ENCODE measurements at places on chromosomes 11 and 22.

- no peak for DNase-seq
These were observed 4.3 kb upstream of the ZC3H7B start for GRCh38 chr22:41296826-41297667.

GRCh38 chr11:69899957-69900821 lies 81.0 kb upstream of the FGF3 start:
- DNase-seq = no peak

DNA sequence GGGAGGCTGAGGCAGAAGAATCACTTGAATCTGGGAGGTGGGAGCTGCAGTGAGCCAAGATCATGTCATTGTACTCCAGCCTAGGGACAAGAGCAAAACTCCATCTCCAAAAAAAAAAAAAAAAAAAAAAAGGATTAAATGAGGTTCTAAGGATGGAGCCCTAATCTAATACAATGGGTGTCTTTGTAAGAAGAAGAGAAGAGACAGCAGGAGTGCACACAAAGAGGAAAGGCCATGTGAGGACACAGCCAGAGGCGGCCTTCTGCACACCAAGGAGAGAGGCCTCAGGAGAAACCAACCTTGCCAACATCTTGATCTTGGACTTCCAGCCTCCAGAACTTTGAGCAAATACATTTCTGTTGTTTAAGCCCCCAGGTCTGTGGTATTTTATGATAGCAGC lies 66.6 kb upstream of the CECR2 start:
- DNase-seq = no peak

DNA sequence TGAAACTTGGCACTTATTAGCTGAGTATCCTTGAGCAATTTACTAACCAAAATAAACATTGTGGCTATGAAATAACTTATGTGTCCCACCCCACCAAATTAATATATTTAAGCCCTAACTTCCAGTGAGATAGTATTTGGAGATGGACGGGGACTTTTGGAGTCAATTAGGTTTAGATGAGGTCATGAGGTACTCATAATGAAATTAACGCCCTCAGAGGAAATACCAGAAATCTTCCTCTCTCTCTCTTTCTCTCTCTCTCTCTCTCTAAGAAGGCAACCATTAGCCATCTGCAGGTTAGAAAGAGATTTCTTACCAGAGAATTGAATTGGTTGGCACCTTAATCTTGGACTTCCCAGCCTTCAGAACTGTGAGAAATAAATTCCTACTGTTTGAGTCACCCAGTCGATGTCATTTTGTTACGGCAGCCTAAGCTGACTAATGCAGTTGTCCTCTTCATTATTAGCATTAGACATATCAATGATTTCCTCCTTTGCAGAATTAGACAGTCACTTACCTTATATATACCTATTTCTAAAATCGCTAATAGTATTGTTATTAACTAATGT lies 1284.0 kb downstream of the FAM181B start:
- no peak for DNase-seq

- no peak for DNase-seq
These were observed 717.9 kb downstream of the OPCML start for GRCh38 chr11:132814410-132814809.

DNA sequence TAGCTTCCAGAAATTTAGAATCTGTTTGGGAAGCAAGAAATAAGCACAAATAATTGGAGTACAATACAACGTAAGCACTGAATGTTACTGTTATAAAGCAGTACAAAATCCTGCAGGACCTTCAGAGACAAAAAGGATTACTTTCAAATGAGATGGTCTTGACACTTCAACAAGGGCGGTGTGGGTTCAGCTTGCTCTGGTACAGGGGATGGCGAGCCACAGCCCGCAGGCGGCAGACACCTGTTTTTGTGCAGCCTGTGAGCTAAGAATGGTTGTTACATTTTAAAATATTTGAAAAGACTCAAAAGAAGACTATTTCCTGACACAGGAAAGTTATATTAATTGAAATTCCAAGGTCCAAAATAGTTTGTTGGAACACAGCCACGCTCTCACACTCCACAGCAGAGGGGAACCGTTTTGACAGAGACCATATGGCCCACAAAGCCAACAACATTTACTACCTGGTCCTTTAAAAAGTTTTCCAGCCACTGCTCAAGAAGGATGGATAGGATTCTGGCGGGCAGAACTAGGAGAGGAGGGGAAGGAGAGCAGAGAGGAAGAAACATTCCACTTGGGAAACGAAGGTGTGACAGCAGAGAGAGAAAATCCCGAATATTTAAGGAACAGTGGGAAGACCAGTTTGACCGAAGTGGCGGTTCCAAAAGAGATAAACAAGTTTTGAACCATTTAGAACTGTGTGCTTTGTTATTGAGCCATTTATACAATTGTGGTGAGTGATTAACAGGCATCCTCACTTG lies 6.3 kb downstream of the PRDM10 start:
- DNase-seq = no peak

DNA sequence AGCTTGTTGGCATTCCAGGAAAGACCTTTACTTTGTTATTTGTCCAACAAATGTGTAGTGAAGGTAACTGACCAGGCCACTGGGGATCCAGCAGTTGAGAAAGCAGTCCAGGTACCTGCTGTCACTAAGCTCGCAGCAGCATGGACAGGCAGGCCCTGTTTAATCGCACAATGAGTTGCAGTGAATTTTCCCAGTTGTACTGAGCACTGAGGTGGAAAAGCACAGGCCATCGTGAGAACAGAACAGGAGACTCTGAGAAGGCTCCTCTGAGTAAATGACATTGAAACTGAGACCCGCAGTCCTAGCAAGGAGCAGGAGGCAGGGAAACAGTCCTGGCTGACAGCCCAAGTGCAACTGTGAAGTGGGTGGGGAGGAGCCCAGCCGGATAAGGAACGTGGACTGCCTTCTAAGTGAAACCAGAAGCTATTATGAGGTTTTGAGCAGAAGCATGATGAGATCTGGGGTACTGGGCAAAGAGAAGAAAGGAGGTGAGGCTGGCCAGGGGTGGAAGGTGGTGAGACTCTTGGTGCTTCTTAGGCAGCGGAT lies 39.8 kb upstream of the CDON start:
- DNase-seq = no peak

DNA sequence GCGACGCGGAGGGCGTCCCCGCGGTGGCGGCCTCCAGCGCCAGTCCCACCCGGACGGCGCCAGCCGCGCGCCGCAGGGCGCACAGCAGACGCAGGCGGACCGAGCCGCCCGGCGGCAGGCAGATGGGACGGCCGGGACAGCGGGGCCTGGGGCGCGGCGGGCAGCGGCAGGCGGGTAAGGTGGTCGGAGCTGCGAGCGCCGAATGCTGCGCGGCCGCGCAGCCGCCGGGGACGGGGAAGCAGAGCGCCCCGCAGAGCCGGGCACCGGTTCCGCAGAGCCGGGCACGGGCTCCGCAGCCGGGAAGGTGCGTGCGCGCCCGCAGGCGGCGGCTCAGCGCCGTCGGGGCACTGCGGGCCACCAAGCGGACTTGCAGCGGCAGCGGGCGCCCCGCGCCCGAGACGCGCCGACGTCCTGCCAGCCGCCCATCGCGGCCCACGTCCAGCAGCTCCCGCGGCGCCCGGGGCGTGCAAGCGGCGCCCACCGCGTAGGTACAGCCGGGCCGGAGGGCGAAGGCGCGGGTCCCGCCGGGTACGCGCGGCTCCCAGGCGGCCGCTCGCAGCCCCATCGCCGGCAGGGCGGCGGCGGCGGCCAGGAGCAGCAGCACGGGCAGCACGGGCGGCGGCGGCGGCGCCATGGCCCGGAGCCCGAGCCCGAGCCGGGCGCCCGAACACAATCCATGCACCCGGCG lies 739 bp downstream of the CELSR1 start:
- no peak for DNase-seq

DNA sequence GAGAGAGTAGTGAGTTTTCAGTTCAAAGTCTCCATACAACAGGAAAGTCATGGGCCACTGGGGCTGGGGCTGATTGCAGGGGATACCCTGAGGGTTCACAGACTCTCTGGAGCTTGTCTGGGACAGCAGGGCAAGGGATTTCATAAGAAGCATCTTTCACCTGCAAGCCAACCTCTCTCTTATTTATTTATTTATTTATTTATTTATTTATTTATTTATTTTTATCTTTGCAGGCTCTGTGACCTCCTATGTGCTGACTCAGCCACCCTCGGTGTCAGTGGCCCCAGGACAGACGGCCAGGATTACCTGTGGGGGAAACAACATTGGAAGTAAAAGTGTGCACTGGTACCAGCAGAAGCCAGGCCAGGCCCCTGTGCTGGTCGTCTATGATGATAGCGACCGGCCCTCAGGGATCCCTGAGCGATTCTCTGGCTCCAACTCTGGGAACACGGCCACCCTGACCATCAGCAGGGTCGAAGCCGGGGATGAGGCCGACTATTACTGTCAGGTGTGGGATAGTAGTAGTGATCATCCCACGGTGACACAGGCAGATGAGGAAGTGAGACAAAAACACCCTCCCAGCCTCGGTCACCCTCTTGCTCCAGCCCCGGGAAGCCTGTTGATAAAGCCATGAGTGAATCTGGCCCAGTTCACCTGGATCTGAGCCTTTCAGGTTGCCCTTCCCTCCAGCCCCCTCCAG lies 68.4 kb downstream of the GGTLC2 start:
- no peak for DNase-seq

GRCh38 chr11:77151804-77152509 lies 23.9 kb downstream of the MYO7A start:
- DNase-seq = no peak

- DNase-seq = no peak
These were observed 89.1 kb upstream of the DBX1 start for GRCh38 chr11:20249378-20249777.

DNA sequence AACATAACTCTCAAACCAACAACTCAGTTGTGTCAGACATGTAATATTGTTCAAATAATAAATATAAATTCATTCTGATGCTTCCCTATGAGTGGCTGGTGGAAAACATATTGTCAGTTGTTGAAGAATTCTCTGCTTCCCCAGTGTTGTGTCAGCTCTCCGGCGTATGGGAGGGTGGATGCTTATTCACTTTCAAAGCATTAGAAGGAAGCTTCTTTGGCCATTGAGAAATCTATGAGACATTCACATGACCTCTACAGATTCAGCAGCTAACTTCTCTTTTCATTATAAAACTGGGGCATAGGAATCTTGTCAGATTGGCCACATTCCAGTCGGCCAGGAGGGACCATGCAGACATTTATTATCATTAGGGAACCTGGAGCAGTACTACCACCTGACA lies 2.9 kb downstream of the OR51V1 start:
- DNase-seq = peak; percentile 50

DNA sequence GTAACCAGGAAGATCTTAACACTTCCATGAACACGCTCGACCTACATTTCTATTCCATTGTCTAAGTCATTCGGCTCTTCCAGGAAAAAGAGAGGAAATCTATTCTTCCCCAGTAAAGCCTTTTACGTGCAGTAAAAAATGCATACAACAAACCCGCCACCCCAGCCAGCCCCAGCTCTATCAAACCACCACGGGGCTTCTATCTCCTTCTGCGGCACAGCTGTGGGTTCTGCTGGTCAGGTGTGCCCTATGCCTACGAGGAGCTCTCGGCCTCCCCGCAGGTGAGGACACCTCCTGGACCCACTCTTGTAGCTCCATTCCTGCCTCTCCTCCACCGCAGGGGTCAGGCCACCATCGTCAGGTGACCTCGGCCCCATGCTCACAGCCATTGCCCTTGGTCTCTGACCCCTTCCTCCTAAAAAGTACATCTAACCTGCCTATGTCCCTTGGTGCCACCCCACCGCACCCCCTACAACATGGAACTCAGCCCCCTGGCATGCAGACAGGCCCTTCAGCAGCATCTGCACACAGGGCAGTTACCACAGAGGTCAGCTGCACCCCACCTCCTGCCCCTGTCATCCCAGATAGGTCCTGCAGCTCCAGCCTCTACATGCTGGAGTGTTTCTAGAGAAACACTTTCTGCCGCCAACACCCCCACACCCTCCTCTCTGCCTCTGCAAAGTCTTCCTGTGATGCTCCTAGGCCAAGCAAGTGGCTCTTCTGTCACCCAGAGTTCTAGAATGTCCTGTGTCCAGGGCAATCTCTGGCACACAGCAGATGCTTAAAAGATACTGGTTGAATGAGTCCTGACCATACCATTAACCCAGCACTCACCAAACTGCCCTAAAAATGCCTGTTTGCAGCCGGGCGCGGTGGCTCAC lies 3.1 kb downstream of the DEAF1 start:
- no peak for DNase-seq

DNA sequence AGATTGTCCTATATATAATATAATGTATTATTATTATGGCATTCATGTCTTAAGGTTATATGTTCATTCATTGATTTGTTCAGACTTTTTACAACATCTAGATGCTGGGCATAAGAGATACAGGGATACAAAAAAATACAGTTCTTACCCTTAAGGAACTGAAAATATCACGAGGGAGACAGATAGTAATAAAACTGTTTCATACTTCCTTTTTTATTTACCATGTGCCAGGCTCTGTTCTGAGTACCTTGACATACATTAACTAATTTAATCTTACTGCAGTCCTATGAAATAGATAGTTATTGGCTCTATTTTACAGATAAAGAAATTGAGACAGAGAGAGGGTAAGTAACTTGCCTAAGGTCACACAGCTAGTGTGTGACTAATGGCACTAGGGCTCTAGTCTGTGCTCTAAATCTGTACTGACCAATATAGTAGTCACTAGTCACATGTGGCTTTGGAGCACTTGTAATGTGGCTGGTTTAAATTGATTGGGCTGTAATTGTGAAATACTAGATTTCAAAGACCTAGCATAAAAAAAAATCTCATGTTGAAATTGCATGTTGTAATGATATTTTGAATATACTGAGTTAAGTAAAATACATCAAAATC lies 21.3 kb downstream of the TRIM44 start:
- peak; percentile 19 for DNase-seq

GRCh38 chr11:94653561-94653960 lies 86.4 kb downstream of the PIWIL4 start:
- DNase-seq = no peak

- no peak for DNase-seq
These were observed 18.0 kb downstream of the SOX6 start for GRCh38 chr11:16338393-16338792.

DNA sequence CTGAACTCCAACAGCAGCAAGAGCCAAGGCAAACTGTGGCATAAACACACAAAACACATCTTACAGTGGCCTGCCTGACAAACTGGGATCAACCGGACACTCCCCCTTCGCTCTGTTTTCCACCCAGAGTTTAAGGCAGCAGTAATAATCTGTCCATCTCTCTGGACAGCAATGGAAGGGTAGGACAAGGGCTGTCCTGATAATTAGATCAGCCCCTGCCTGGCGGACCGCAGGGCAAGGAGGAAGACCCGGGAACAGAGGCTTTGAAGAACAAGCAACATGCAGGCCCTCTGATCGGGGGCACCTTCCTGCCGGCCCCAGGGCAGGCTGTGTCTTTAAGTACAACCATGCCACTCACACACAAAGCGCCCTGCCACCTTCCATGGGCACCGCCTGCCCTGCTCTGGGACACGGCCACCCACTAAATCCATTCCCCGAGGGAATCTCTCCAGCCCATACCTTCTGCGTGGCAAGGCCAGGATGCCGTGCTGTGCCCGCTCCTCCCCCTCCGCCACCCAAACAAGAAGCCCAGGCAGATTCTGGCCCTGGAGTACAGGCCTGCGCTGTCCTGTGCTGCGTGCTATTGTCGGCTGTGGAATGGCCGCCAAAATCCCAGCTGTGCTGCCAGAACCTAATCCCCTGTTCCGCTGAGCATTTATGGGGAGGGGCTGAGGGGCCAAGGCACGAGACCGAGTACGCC lies 38.8 kb downstream of the NUMA1 start:
- no peak for DNase-seq

GRCh38 chr11:71241721-71242259 lies 10.6 kb downstream of the SHANK2 start:
- no peak for DNase-seq

- DNase-seq = no peak
These were observed 18.2 kb downstream of the ELFN2 start for GRCh38 chr22:37409031-37409430.
